ENCODE measurements at places on chromosomes 2 and 18.

- peak; percentile 29 for DNase-seq
These were observed 222.7 kb downstream of the PIEZO2 start for GRCh38 chr18:10926621-10927161.

- DNase-seq: no peak
These were observed 624.9 kb upstream of the CDH2 start for GRCh38 chr18:28801876-28802275.

DNA sequence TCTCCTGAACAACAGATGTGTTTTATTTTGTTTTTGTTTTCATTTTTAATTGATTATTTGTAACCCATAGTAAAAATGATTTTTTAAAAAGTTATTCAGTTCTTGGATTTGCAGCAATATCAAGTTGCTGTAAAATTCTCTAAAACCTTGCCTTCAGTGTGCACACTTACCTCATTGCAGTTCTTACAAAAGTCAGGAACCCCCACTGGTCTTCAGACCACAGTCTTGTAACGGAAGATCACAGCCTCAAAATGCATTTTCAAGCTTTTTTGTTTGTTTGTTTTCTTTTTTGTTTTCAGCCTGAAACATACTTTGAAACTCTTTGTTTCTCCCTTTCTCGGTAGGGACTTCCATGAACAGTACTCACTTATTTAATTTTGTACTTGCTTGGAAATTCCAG is 1012.8 kb upstream of the GYPC start:
- no peak for DNase-seq

GRCh38 chr2:40242315-40242714 is 209.6 kb downstream of the SLC8A1 start:
- DNase-seq: peak; percentile 23

GRCh38 chr2:82708681-82709080 is 1750.4 kb downstream of the SUCLG1 start:
- DNase-seq: no peak

DNA sequence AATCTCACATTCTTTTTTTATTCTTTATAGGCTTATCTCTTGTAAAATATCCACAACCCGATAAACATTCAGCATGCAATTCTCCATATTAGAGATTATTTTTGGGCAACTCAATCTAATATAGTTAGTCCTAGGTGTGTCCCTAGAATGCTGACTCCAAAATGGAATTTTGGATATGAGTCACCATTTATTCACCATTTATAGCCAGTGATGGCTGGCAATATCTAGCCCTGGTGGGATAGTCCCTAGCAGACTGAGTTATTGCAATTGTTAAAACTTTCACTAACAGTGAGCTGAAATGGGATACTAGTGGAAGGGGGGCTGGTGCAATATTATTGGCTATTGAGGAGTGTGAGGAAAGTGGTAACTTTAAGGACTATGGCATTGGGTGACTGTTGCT is 401.6 kb downstream of the SLC4A3 start:
- no peak for DNase-seq

GRCh38 chr2:216344950-216345300 is 27.4 kb downstream of the MARCHF4 start:
- DNase-seq: peak; percentile 32

- peak; percentile 21 for DNase-seq
These were observed 127.9 kb downstream of the EVA1A start for GRCh38 chr2:75432761-75433361.

DNA sequence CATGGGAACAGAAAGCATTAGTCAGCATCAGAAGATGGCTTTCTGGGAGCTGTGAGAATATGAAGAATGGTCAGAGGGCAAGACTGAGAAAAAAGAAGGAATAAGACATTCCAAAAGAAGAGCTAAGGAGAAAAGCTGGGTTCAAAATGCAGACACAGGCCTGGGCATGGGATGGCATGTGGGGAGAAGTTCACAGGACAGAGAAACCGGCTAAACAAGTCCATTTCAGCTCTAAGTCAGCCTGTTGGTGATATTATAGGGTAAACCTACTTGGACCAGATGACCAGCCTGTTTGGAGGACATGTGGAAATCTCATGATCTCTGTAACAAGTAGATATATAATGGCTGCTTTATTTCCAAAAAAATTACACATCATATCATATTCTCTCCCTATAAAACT is 91.7 kb upstream of the MEIS1 start:
- no peak for DNase-seq

GRCh38 chr2:54566896-54567295 is 110.8 kb downstream of the SPTBN1 start:
- DNase-seq: no peak

- DNase-seq: no peak
These were observed 26.9 kb downstream of the KLHL29 start for GRCh38 chr2:23411752-23412431.

- no peak for DNase-seq
These were observed 34.3 kb upstream of the KCNG2 start for GRCh38 chr18:79763407-79763806.

DNA sequence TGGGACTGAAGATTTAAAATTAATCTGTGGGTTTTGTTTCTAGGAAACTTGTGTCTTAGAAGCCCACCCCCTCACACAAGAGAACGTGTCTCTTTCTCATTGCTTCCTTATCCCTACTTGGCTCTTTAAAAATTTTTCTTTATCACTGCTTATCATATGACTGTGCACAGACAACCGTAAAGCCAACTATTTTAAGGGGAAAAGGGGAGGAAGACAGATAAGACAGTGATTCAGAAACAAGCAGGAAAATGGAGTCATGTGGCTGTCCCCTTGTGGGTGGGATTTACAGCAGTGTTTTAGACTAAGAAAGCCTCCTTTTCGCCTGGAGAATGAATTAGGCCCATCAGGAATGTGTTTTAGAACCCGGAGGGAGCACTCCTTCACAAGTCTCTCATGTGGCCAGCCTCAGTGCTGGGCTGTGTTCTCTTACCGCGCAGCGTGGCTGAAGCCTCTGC is 17.6 kb downstream of the PRKCE start:
- DNase-seq: no peak
